ENCODE measurements at places on chromosomes 11 and 22.

DNA sequence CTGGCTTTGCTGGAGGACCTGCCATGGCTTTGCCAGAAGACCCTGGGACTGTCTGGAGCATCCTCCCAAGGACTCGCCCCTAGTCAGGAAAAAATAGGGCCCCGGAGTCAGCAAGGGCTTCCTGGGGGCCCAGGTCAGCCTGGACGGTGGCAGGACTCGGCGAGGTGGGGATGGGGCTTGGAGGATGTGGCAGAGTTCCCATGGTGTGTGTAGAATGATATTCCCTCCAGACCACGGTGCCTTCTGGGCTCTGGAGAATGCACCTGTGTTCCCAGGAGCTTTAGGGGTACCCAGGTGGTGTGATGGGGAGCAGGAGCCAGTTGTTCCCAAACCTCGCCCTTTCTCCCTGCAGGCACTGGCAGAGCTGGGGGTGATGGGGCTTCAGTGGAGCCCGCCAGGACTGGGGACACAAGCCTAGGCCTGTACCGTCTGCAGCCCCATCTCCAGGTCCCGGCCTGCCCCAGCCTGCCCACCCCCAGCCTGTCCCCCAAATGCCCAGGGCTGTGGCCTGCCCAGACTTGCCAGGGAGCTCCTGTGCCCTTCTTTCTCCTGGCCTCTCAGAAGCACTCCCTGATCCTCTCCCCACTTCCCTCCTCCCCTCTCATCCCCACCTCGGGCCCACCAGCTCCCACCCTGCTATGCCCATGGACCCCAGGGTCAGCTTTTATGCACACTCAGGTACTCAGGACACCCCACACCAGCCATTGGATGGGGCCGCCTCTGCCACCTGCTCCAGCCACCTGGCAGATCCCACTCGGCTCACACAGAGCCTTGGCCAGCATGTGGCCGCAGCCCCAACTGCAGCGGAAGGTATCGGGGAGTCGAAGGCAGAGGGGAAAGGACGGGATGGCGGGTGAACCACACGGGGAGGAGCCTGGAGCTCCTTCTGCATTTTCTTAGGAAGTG lies 82.1 kb downstream of the CDKN1C start:
- DNase-seq: no peak

DNA sequence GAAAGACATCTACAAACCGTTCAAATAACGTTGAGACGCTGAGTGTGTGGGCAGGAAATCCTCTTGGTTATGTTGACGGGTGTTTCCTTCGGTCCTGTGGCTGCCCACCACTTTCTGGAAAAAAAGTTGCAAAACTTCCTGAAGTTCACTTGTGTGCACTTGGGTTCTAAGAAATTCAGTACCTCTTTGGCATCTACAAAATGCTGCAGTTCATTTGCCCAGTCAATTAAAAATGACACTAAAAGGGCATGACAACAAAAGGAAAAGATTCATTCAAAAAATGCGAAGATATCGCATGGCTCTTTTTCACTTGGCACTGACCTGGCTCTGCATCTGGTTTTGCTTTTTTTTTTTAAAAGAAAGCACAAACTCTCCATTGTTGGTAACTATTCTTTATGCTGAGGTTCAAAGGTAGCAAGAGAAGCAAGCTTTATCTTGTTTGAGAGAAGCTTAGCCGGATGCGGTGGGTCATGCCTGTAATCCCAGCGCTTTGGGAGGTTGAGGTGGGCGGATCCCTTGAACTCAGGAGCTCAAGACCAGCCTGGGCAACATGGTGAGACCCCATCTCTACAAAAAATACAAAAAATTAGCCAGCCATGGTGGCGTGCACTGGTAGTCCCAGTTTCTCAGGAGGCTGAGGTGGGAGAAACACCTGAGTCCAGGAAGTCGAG lies 10.6 kb upstream of the XBP1 start:
- peak; percentile 86 for DNase-seq

DNA sequence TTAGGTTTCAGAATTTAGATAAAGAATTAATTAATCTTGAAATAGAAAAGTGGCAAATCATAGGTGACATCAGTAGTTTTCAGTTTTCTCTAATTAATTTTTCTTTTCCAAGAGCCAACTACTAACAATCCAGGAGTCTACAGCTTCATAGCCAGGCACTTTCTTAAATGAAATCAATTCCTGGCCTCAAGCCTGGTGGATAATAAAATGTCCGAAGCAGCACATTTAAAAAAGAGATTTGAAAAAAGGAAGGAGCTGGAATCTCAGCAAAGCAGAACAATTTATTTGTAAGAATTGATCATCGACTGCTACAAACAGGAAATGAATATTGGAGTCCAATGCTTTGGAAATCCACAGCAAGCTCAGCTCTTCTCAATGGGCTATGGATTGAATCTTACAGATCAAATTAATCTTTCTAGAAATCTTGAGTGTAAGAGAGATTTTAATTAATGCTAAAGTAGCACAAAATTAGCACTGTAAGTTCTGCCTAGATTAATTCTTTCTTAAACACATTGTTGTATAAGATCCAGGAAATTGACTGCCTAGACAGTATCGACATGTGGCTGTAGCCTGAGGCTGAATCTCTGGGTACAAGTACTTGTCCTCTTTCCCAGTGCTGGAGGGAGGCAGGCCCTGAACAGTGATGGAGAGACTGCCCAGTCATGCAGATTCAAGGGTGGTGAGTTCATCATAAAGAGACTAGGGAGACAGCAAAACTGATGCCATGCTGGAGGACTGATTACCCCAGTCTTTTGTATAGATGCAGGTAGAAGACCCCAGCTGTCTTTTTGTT lies 167.8 kb upstream of the POU2AF2 start:
- DNase-seq: no peak

- peak; percentile 57 for DNase-seq
Observed at GRCh38 chr11:58617976-58618557, 4.4 kb upstream of the CNTF start.

DNA sequence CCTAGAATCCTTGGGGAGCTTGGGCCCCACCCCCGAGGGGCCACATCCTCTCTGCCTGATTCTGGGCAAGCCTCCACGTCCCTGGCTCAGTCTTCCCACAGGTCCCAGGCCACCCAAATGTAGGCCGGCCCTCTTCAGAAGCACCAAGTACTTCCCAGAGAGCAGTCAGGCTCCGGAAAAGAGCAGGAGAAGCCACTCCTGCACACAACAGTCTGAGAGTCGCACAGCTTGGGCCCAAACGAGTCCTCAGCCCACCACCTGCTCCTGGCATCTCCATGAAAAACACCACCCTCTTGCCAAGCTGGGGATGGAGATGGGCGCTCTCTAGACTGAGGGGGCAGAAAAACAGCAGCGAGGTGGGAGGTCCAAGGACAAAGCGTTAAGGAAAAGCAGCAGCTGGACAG lies 15.4 kb downstream of the EHD1 start:
- DNase-seq: no peak

DNA sequence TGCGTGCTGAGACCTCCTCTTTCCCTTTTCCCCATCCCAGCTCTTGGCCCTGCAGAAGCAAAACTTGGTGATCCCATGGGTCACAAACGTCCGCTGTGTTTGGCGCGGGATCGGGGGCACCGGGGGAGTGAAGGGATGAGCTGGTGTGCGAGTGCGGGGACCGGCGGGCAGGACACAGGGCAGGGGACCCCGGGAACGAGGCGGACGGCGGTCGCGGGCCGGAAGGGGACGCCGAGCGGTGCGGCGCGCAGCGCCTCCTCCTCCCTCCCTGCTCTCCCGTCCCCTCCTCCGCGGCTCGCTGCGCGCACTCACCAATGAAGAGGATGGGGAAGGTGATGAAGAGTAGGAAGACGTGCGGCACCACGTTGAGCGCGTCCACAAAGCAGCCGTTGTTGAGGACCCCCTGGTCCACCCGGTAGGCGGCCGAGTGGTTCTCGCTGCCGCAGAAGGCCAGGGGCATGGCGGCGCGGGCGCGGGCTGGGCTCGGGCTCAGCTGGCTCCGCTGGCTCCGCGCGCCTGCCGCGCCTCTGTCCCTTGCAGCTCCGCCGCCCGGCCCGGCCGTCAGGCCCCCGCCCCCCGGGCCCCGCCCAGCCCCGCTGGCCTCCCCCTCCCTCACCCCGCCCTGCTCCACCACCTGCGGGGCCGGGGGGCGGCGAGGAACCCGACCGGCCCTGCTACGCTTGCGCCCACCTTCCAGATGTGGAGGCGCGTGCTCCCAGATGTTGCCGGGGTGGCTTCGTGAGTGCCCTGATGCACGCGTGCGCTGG lies at the start of gene ABCC8:
TSS of gene ABCC8 (minus strand) at position 529 of the 767 bp plus-strand sequence. CDS start at position 460, 69 bp downstream.
- DNase-seq: no peak

DNA sequence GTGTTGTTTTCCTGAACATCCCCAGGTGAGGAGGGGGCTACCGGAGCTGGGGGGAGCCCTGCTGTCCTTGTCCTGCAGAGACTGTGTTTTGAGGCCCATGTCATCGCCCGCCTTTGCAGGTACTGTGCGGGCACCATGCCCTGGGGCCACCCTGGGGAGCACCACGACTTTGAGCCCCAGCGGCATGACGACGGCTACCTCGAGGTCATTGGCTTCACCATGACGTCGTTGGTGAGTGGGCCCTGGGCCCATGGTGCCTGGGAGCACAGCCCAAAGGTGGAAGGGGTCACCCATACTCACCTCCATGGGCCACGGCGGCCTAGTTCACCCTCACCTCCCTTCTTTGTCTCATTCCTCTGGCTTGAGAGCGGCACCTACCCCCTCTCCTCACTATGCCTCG lies 6.7 kb upstream of the MDK start:
- DNase-seq: no peak

DNA sequence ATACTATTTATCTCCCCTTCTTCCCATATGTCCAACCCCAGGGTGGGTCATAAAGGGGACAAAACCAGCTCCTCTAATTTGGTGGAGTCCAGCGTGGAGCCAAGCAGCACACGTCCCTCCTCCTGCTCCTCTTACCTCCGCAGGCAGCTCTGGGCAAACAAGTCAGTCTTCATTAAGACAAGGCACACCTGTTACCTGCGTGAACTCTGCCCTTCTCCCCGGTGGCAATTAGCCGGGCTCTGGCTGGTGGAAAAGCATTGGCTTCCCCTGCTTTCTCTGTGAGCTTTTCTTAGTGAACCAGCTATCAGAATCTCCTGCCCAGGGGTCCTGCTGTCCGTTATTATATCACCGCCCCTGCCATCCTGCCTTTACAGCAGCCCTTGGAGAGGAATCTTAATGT lies 418.7 kb upstream of the CADM1 start:
- DNase-seq: no peak

GRCh38 chr11:59560290-59560701 lies 49.0 kb downstream of the OR4D9 start:
- DNase-seq: peak; percentile 82

GRCh38 chr11:121722431-121723245 lies 269.9 kb upstream of the SORL1-AS1 start:
- DNase-seq: peak; percentile 7

DNA sequence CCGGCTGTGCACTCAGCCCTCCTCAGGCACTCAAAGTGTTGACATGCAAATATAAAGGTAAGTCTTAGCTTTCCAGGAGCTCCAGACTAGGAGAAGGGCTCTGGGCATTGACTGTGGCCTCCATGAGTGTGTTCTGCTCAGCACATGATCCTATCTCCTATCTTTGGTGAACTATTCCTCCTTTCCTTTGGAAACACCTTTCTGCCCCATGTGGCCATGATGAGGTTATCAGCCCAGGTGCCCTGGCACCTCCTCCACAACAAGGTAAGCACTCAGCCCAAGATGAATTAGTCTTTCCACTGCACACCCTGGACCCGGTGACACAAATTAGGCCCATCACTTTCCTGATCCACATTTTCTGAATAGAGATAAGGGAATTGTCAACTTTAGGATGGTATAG lies 37.9 kb upstream of the LMO1 start:
- DNase-seq: no peak

GRCh38 chr22:49946612-49947295 lies 13.8 kb upstream of the PIM3 start:
- DNase-seq: no peak

DNA sequence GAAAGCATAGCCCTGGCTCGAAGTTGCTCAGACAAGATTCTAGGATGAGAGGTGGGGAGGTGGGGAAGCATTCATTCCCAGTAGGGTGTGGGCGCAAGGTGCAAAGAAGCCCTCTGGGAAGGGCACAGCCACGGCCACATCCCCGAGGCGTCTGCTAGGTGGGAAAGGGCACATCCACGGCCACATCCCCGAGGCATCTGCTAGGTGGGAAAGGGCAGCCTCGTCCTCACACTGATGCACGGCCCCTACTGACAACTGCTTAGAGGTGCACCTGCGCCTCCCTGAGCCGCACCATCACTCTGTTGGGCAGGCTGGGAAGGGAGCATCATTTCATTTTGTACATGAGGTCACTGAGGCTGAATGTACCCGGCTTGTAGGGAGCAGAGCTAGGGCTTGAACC lies 94.6 kb upstream of the PITPNB start:
- no peak for DNase-seq

- DNase-seq: peak; percentile 10
Observed at GRCh38 chr11:60504219-60504905, 10.8 kb upstream of the MS4A13 start.

- no peak for DNase-seq
Observed at GRCh38 chr11:23865341-23865975, 631.4 kb upstream of the LUZP2 start.

DNA sequence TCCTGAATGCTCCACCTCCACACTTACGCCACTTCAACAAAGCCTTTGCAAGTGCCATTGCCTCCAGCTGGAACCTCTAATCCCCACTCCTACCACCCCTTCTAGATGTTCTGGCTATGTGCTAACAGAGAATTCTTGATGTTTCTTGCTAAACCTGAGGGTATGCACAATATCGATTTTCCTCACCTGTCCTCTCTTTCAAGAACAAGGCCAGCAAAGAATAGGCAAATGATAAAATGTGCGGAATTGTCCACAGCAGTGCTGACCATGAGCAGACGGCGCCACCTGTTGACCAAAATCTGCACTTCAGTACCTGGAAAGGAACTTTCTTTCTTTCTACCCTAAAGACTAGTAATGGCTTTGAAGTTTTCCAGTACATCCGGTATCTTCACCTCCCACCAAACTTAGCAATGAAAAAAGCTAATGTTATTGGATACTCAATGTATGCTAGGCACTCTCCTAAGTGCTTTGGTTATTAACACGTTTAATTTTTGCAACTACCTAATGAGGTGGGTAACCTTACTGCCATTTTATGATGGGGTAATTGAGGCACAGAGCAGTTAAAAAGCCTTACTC lies 3.4 kb downstream of the TIMM10 start:
- peak; percentile 87 for DNase-seq

All from hematopoietic multipotent progenitor cell treated with erythropoietin and hydrocortisone succinate and interleukin-3 and kit ligand, for 6 days (in vitro differentiated cells).